Osteocyte (in vitro differentiated cells): ENCODE measurements at places on chromosomes 1 and 21. TPM values are rescaled to one million over a fixed set of nuclear protein-coding genes. Genes with fewer than 3 reads are reported as not detected.

Gene CCDC27
- total RNA-seq: not detected in 2 replicates

Gene SERPINC1
- 0.40 TPM in 1 of 2 replicates, not detected in the other for total RNA-seq

Gene MAN1C1
- total RNA-seq: 64.7 and 73.3 TPM in 2 replicates

Gene TSPEAR
- not detected in 2 replicates for total RNA-seq

Gene KCNH1
- total RNA-seq: 7.3 and 9.4 TPM in 2 replicates

Gene LRIG2
- total RNA-seq: 13.8 and 14.5 TPM in 2 replicates

Gene KAZN
- total RNA-seq: 43.3 and 47.1 TPM in 2 replicates

Gene DCDC2B
- total RNA-seq: not detected in 2 replicates

Gene TNFSF18
- not detected in 2 replicates for total RNA-seq

Gene ZSCAN20
- 5.2 and 7.3 TPM in 2 replicates for total RNA-seq

Gene CDC73
- total RNA-seq: 69.5 and 73.3 TPM in 2 replicates
